ENCODE measurements at places on chromosomes 6 and 20.

DNA sequence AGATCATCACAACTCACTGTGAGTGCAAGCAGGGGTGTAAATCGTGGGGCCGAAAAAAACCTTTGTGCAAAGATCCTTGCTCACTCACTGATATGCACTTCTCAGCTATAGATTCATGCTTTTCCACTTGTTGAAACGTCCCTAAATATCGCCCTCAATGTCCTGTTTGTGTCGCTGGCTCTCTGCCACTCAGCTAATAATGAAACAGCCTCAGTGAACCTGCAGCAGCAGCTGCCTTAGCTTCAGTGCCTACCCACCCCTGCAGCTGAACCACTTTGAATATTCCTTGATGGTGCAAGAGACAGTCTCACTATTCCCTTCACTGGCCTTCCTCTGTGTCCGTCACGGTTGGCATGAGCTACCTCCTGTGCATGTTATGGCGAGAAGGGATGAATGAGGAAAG, 128.9 kb upstream of the NAA20 start:
- H3K4me1 ChIP-seq = no peaks in the 10 kb centered on the region
- H3K27me3 ChIP-seq = peaks cover 17% of the 10 kb centered on the region
- H3K36me3 ChIP-seq = no peaks in the 10 kb centered on the region
- no peak for DNase-seq

GRCh38 chr20:45448270-45448669, 21.3 kb upstream of the WFDC2 start:
- no peak overlapping the region for H3K27ac ChIP-seq
- peaks cover 29% of the 10 kb centered on the region for H3K4me1 ChIP-seq
- DNase-seq = no peak
- no peaks in the 10 kb centered on the region for H3K36me3 ChIP-seq

- H3K36me3 ChIP-seq = peaks cover 60% of the 10 kb centered on the region
- no peaks in the 10 kb centered on the region for H3K27me3 ChIP-seq
- H3K4me3 ChIP-seq = no peak overlapping the region
- DNase-seq = no peak
- H3K4me1 ChIP-seq = no peaks in the 10 kb centered on the region
Observed at GRCh38 chr6:7401075-7401474, 11.5 kb downstream of the RIOK1 start.

- peaks cover 20% of the 10 kb centered on the region for H3K36me3 ChIP-seq
- H3K4me3 ChIP-seq = no peak overlapping the region
- no peak for DNase-seq
- H3K27me3 ChIP-seq = no peaks in the 10 kb centered on the region
- H3K4me1 ChIP-seq = no peaks in the 10 kb centered on the region
Observed at GRCh38 chr6:43217351-43217750, 11.9 kb downstream of the DNPH1 start.

- H3K36me3 ChIP-seq = no peaks in the 10 kb centered on the region
- H3K27me3 ChIP-seq = peaks cover 4% of the 10 kb centered on the region
- H3K27ac ChIP-seq = no peak overlapping the region
- H3K4me3 ChIP-seq = no peak overlapping the region
- DNase-seq = no peak
Observed at GRCh38 chr6:11772109-11772825, 6.3 kb downstream of the ADTRP start.
